ENCODE measurements at places on chromosomes 2 and 18. TPM values are rescaled to one million over a fixed set of nuclear protein-coding genes. Genes with fewer than 3 reads are reported as not detected.

Gene G6PC2
- total RNA-seq = not detected

Gene CHRNG
- not detected for total RNA-seq

Gene SKOR2
- not detected for total RNA-seq

Gene GPR35
- total RNA-seq = 2.6 TPM

Gene SP110
- total RNA-seq = 18.2 TPM

Gene ITGB6
- total RNA-seq = 46.1 TPM

Gene HOXD10
- total RNA-seq = 5.2 TPM

Gene AOX1
- total RNA-seq = 611 TPM

Gene CPS1
- 10.4 TPM for total RNA-seq

Gene SLC5A7
- total RNA-seq = not detected

Gene SLC38A11
- 6.7 TPM for total RNA-seq

Gene IKZF2
- total RNA-seq = 34.4 TPM

All from breast epithelium (tissue), 4 donors.